ENCODE measurements at places on chromosomes 11 and 22. TPM values are rescaled to one million over a fixed set of nuclear protein-coding genes. Genes with fewer than 3 reads are reported as not detected.

FAM180B gene
- not detected for polyA plus RNA-seq

DNA sequence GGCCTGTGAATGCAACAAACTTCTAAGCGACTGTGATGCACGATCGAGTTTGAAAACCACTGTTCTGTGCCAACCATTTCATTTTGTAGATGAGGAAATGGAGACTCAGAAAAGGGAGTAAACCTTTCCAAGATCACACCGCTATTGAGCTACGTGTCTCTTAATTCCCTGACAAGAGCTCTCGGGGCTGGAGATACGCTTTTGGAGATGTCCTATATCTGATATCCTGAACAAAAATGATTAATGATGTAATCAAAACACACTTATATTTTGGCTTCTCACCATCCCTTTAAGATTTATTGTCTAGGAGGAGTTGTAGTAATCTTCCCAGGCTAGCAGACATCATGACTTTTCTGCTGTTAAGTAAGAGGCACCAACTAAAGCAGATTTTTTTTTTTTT is 1.7 kb upstream of the PARVA start:
- no peak for DNase-seq

DNA sequence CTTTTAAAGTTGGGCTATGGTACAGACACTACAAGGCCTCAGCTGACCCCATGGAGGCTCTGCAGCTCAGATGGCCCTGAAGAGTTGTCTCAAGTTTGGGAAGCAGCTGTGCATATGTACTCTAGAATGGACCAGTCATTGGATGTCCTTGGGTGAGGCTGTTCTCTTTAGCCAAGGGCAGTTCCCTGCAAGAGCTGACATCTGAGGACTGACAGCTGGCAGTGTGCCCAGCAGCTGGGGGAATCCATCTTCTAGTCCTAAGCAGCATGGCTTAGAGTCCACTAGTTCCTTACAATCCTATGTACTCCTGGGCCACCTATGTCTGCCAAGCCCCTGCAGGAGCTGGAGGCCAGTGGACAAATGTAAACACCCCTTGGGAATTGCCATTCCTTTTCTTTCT is 76.5 kb downstream of the C11orf91 start:
- DNase-seq, result no peak

DNA sequence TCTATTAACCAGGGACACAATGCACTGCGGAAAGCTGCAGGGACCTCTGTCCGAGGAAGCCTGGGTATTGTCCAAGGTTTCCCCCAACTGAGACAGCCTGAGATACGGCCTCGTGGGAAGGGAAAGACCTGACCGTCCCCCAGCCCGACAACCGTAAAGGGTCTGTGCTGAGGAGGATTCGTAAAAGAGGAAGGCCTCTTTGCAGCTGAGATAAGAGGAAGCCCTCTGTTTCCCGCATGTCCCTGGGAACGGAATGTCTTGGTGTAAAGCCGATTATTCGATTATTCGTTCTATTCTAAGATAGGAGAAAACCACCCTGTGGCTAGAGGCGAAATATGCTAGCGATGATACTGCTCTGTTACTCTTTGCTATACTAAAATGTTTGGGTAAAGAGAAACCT is 5.2 kb downstream of the BET1L start:
- no peak for DNase-seq

- no peak for DNase-seq
Measured at GRCh38 chr11:94924612-94925011, 48.7 kb downstream of the CWC15 start.
